T-helper 2 cell treated with Interferon-gamma antibody and Interleukin-4, amounts not matched to agents 100 ng/mL and 5 ng/mL, for 36 hours (primary cell): ENCODE measurements at places on chromosomes 2 and 18. TPM values are rescaled to one million over a fixed set of nuclear protein-coding genes. Genes with fewer than 3 reads are reported as not detected.

Gene CTNNA2
- not detected in 2 replicates for total RNA-seq

Gene SCYGR4
- not detected in 2 replicates for total RNA-seq

Gene MC4R
- not detected in 2 replicates for total RNA-seq

Gene PARD3B
- total RNA-seq = 1.6 and 1.7 TPM in 2 replicates

Gene RESP18
- not detected in 2 replicates for total RNA-seq

Gene PSD4
- 302 TPM in 2 replicates for total RNA-seq

Gene RUFY4
- total RNA-seq = 1.1 and 1.3 TPM in 2 replicates

Gene MC2R
- not detected in 2 replicates for total RNA-seq

Gene ZAP70
- total RNA-seq = 283 and 294 TPM in 2 replicates

Gene SOX11
- not detected in 2 replicates for total RNA-seq

Gene CSRNP3
- not detected in 2 replicates for total RNA-seq

Gene ACOXL
- total RNA-seq = 2.5 and 2.8 TPM in 2 replicates

Gene LYG2
- total RNA-seq = not detected in 2 replicates

Gene CELF4
- not detected in 2 replicates for total RNA-seq

Gene NDUFS1
- total RNA-seq = 64.5 and 68.9 TPM in 2 replicates

Gene PSTPIP2
- 24.7 and 25.6 TPM in 2 replicates for total RNA-seq

Gene CAVIN2
- total RNA-seq = not detected in 2 replicates

Gene TMEM247
- not detected in 2 replicates for total RNA-seq

Gene MTA3
- total RNA-seq = 26.2 and 29.2 TPM in 2 replicates

Gene ITM2C
- total RNA-seq = 15.8 and 16.7 TPM in 2 replicates

Gene IL36A
- 0.25 TPM in 1 of 2 replicates, not detected in the other for total RNA-seq

Gene ZC3H6
- 8.6 and 9.2 TPM in 2 replicates for total RNA-seq

Gene TEX44
- total RNA-seq = not detected in 2 replicates

Gene AQP4
- not detected in 2 replicates for total RNA-seq

Gene CYBRD1
- total RNA-seq = 2.0 and 2.7 TPM in 2 replicates

Gene ANO7
- total RNA-seq = 0.32 and 0.52 TPM in 2 replicates

Gene NPAS2
- 4.8 and 5.2 TPM in 2 replicates for total RNA-seq

Gene TMEM178A
- total RNA-seq = not detected in 2 replicates
